NCI-H1417 treated with DMSO at 0.1 percent for 48 hours (cell line): ENCODE measurements at places on chromosomes 16 and 17.

DNA sequence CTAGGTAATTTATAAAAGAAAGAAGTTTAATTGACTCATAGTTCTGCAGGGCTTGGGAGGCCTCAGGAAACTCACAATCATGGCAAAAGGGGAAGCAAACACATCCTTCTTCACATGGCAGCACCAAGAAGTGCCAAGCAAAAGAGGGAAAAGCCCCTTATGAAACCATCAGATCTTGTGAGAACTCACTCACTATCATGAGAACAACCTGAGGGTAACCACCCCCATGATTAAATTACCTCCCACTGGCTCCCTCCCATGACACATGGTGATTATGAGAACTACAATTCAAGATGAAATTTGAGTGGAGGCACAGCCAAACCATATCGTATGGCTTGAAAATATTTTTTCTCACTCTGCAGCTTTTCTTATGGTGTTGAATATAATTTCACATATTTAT, 151.7 kb downstream of the ANKFN1 start:
- DNase-seq = no peak

- no peak for DNase-seq
Measured at GRCh38 chr17:42290577-42290976, 2.3 kb downstream of the STAT5A start.

DNA sequence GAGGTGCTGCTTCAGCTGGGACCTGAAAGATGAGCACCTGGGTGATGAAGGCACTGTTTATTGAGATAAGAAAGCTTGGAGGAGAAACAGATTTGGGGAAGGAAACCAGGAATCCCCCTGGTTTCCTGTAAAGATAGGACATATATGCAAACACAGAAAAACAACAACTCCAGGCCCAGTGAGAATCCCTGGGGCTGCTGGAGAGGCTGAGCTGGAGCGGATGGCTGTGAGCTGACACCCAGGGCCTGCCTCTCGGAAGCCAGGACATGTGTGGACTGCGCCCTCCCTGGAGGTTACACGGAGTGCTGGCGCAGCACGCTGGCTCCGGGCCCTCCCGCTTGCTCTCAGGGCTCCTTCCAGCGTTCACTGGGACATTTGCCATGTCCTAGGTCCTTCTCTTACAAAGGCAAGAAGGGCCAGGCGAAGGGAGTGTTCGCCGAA, 57.5 kb downstream of the CYB5B start:
- no peak for DNase-seq

- no peak for DNase-seq
Measured at GRCh38 chr17:42845918-42846593, 1.7 kb downstream of the AOC2 start.

- DNase-seq = no peak
Measured at GRCh38 chr17:10196941-10197340, 1.5 kb downstream of the GAS7 start.

- DNase-seq = no peak
Measured at GRCh38 chr16:47136099-47136842, 7.5 kb downstream of the NETO2 start.

DNA sequence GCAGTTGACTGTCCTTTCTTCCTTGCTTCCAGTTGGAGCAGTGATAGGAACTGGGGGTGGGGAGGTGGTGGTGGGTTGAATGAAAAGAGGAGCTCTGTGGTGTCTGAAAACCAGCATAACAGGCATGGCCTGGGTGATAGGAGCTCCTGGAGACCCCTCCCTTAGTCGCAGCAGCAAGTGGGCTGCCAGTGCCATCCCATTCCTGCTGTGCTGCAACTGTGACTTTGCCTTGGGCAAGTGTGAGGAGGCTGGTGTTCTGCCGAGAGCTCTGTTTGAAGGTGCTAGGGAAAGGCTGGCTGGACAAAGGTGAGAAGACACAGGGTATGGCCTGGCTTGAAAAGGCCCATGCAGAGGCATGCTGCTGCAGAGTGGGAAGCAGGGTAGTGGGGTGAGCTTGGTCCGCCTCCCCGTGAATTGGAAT, 2.7 kb upstream of the CDK5R1 start:
- no peak for DNase-seq

GRCh38 chr17:40696651-40697072, 6.9 kb downstream of the KRT24 start:
- DNase-seq = no peak

- no peak for DNase-seq
Measured at GRCh38 chr16:55136356-55137150, 187.4 kb upstream of the IRX6 start.

DNA sequence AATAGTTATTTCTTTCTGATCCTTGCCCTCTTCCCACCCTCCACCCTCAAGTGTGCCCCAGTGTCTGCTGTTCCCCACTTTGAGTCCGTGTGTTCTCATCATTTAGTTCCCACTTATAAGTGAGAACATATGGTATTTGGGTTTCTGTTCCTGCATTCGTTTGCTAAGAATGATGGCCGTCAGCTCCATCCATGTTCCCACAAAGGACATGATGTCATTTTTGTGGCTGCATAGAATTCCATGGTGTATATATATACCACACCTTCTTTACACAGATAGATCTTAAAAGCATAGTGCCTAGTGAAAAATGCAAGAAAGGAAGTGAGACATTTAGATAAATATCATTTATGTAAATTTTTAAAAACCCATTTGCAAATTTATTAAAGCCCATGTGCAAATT, 33.1 kb downstream of the HS3ST2 start:
- DNase-seq = no peak

- no peak for DNase-seq
Measured at GRCh38 chr17:80729761-80730160, 185.1 kb downstream of the RPTOR start.

DNA sequence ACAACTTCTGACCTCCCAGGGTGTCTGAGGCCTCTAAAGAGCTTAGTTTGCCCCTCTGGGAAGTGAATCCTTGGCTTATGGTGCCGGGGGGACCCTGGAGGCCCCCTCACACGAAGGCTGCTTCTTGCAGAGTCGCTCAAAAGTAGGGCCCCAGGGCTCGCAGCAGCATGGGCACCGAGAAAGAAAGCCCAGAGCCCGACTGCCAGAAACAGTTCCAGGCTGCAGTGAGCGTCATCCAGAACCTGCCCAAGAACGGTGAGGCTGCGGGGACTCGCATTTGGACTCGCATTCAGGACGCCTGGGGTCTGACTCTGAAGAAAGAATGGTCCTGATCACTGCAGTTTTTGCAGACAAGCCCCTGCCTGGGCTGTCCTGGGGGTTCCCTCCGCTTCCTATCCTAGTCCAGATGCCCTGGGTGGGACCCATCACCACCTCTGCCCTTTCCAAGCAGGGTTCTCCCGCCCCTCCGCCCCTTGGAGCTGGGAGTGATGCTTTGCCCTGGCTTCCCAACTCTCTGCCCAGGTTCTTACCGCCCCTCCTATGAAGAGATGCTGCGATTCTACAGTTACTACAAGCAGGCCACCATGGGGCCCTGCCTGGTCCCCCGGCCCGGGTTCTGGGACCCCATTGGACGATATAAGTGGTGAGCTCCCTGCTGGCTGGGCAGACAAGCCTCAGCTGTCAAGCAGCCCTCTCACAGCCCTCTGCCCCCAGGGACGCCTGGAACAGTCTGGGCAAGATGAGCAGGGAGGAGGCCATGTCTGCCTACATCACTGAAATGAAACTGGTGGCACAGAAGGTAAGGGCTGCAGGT, 698 bp downstream of the ACBD4 start:
- DNase-seq = no peak

DNA sequence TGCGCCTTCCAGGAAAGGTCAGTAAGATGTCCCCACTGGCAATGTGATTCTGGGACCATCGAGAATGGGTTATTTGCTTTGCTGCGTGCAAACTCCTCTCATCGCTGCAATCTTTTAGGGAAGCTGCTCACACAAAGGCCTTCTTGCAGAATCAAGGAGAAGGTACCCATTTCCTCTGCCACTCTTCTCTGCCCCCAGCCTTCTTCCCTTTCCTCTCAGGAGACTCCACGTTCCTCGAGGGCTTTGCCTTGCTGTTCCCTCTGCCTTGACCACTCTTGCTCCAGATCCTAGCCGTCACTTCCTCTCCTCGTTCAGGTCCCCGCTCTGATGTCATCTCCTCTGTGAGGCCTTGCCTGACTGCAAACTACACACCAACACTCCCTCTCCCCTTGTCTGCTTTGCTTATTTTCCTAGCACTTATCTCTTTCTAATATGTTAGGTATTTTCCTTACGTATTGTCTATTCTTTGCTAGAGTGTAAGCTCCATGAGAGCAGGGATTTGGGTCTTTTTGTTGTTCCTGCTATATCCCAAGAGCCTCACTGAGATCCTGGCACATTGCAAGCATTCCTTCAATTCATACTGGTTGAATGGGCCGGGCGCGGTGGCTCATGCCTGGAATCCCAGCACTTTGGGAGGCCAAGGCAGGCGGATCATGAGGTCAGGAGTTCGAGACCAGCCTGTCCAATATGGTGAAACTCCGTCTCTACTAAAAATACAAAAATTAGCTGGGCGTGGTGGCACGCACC, 5.3 kb upstream of the CRK start:
- no peak for DNase-seq

DNA sequence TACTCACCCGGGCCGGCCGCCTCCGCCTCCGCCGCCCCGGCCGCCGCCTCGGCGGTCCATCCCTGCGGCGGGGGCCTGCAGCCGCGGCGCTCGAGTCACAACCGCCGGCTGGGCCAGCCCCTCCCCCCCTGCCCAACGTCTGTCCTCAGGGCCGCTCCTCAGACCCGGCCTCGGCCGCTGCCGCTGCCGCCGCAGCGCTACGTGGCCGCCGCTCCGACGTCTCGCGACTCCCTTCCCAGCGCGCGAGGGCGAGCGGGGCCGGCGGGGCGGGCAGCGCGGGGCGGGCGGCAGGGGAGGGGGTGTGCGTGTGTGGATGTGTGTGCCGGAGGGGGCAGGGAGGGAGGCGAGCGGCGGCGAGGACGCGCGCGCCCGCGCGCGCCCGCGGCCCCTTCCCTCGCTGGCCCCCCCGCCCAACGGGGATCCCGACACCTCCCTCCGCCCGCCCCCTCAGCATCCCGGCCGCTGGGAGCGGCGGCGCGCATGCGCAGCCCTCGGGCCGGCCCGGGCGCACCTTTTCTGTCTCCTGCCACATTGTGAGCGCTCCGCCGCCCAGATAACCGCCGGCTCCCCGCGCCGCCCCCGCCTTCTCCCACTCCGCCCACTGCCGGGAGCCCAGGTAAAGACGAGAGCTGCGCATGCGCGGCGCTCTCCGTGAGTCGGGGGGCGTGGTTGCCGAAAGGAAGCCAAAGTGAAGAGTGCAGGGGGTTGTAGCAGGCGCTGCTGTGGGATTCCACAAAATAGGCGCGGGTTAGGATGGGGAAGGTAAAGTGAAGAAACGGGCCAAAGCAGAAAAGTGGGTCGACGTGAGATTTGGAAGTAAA, at the start of gene ZNF652:
Gene ZNF652, minus strand, starts transcription at position 349 of the 821 bp plus-strand sequence. CDS start 44,525 bp downstream, outside the sequence.
- peak; percentile 65 for DNase-seq

DNA sequence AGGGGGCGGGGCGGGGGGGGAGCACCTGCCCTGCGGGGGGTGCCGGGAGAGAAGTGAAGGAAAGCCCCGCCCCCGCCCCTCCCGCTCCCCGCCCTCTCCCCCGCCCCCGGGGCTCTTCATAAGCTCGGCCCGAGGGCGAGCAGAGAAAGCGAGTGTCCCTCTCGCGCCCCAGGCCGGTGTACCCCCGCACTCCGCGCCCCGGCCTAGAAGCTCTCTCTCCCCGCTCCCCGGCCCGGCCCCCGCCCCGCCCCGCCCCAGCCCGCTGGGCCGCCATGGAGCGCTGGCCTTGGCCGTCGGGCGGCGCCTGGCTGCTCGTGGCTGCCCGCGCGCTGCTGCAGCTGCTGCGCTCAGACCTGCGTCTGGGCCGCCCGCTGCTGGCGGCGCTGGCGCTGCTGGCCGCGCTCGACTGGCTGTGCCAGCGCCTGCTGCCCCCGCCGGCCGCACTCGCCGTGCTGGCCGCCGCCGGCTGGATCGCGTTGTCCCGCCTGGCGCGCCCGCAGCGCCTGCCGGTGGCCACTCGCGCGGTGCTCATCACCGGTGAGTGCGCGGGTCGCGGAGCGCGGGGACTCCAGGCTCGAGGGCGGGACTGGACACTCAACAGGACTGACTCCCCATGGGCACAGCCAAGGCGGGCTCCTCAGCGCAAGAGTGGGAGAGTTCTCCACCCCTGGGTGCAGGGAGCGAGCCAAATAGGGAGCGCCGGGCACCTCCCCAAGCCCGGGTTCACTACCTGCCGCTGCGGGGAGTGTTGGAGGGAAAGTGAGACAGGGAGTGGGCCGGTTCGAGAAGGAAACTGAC, at the start of gene HSD11B2:
Gene HSD11B2, plus strand, starts transcription at position 145 of the 798 bp plus-strand sequence. Its CDS starts 128 bp downstream, at position 273.
- no peak for DNase-seq

- no peak for DNase-seq
Measured at GRCh38 chr16:47019568-47019967, 46.1 kb upstream of the DNAJA2 start.

- no peak for DNase-seq
Measured at GRCh38 chr17:78581304-78581703, 4.1 kb upstream of the DNAH17 start.

DNA sequence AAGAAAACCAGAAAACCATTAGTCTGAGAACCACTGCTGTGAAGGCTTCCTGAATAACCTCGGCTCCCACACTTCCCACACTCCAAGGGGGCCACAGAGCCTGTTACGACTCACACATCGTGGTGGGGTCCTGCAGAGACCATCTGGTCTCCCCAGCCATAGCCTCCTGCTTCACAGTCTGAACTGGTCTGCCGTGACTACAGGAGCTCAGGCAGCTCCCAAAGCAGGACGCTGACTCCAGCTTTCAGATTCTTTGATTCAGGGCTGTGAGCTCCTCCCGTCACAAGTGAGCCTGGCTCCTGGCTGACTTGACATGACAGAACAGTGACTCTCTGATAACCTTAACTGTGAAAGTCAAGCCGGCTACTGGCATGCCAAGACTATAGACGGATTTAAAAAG, 37.8 kb downstream of the CYB5D2 start:
- DNase-seq = no peak
